Activated CD4-positive, alpha-beta memory T cell treated with anti-CD3 and anti-CD28 coated beads for 36 hours (primary cell): ENCODE measurements at places on chromosomes 5 and 9. TPM values are rescaled to one million over a fixed set of nuclear protein-coding genes. Genes with fewer than 3 reads are reported as not detected.

GRCh38 chr9:106590759-106591505, 272.0 kb upstream of the ZNF462 start:
- DNase-seq = no peak

GRCh38 chr5:140054086-140054689, 11.1 kb upstream of the NRG2 start:
- no peak for DNase-seq

DNA sequence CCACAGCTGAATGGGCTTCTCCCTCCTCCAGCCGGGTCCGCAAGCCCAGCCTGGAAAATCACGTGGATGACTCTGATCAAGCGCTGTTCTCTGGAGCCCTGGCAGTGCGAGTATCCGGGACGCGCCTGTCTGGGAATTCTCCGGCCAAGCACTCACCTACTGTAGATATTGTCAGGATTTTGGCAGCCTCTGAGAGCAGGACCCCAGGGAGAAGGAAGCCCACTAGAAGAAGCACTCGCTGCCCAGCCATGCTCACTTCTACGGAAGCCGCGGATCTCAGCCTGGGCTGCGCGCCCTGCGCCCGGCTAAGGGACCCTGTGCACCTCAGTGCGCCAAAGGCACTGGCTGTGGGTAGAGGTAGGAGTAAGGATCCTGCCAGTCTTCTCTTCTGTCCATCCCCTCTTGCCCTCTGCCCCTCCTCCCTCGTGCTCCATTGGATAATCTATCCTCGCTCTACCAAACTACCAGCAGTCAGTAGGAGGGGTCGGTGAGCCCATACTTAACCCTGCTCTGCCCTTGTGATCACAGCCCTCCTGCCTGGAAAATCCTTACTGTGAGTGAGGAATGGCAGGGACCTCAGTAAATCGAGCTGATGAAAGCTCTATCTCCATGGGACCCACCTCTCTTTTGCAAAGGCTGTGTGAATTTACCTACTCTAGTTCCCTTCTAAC, at the start of gene UGT3A2:
Gene UGT3A2, minus strand, starts transcription at position 343 of the 671 bp plus-strand sequence. Its CDS starts 93 bp downstream, at position 250.
- no peak for DNase-seq

DNA sequence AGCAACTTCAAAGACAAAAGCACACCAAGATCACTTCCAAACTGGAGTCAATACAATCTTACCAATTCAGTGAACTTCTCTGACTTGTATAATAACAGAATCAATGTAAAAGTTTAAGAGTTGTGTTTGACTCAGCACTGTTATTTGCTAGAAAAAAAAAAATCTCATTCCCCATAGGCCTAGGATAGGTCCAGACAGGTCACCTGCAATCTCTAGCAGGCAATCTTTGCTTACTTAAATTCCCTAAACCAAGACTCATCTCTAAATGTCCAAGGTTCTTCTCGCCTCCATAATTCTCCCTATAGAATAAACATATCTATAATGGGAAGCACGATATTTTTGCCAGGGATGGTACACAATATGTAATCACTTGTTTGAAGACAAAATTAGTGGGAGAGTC, 2.5 kb downstream of the FAM169A start:
- no peak for DNase-seq

- no peak for DNase-seq
Observed at GRCh38 chr9:21287280-21287679, 17.8 kb downstream of the IFNA5 start.

INSL4 gene
- not detected for total RNA-seq

GRCh38 chr5:162496100-162496808, 428.7 kb downstream of the GABRG2 start:
- DNase-seq = no peak

GRCh38 chr9:37936376-37936775, 32.4 kb upstream of the SLC25A51 start:
- DNase-seq = no peak

FAM13B gene
- 11.5 TPM for total RNA-seq

GRCh38 chr9:107119735-107120134, 163.3 kb upstream of the RAD23B start:
- no peak for DNase-seq

DNA sequence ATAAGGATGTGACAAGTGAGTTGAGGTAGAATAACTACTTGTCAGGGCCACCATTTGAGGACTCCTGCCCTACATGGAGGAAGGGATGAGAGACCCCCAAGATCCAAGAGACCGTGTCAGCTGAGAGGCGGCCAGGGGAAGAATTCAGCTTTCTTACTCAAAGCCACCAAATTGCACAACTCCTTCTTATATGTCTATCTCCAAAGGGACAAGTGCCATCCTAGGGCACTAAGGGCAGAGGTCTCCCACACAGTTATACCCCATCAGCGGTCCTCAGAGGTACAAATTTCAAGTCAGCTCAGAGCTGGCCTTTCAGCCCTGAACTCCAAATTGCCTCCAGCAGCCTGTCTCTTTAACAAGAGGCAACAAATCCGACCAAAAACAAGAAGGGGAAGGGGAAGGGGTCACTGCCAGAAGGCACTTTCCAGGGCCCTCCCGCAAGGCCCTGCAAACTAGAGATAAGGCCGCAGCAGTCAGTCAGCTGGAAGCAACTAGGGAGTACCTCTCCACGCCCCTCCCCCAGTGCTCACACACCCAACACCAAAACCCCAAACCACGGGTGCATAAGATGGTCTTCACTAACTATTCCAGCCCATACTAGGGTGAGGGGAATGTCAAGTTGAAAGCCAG, 6.1 kb upstream of the STOML2 start:
- DNase-seq = no peak

DNA sequence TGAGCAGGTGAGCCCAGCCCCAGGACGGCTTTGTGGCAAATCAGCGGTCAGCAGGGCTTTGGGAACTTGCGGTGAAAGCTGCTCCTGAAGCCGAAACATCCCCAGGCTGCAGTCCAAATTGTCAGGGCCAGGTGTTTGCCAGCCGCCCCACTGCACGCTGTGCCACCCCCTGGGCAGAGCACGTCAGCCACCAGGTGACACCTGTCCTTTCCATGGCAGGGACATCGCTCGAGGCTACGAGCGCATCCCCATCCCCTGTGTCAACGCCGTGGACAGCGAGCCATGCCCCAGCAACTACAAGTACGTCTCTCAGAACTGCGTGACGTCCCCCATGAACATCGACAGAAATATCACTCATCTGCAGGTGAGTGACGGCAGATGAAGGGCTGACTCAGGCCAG, 64.4 kb upstream of the CACNA1B start:
- no peak for DNase-seq

DNA sequence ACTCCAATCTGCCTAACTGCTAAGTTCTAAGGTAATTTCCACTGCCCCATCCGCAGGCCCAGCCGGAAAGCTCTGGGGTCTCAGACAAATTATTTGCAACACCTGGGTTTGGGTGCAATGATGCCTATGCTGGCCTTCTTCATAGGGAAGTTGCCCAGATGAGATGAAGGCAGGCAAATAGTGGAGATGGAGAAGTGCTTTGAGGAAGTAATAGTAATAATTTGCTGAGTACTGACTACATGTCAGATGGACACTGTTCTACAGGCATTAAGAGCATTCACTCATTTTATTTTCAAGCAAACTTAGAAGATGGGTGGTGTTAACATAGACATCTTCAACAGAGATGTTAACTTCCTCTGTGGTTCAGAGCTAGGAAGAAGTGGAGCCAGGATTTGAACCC, 3.8 kb downstream of the PCDH12 start:
- DNase-seq = no peak

- no peak for DNase-seq
Observed at GRCh38 chr5:43353668-43354067, 40.5 kb upstream of the HMGCS1 start.

GRCh38 chr5:135881244-135881643, 14.4 kb downstream of the IL9 start:
- no peak for DNase-seq

DNA sequence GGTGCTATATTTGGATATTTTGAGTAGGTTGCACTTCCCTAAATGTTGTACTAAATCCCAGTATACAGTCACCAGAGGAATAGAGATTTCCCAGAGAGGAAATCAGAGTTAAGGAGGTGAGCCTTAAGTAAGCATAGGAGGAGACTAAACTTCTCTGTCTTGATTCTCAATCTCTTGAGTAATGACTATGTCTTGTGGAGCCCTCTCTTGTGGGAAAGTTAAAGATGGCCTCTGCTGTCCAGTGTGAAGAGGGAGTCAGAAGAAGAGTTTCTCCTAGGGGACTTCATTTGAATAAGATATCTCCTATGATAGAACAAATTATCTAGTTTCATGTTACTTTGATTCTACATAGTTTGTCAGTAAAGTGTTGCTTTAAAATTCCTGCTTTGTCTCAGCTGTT, 502.5 kb downstream of the PDE4D start:
- DNase-seq = no peak

- no peak for DNase-seq
Observed at GRCh38 chr9:111149018-111149759, 110.9 kb upstream of the LPAR1 start.

DNA sequence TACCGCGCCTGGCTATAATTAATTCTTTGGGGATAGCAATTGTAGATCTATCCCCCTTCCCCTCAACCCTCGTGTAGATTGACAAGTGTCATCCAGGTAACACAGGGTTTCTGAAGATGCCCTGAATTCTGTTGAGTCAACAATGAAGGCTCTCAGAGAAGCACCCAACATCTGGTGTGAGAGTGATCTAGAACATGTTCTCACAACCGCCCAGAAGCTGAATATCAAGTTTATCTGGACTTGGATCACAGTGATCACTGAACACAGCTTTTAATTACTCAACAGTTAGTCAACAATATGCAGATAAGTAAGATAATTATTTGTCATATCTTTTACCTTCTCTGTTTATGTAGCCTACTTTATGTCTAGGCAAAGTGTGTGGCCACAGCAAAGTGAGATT, 204.2 kb upstream of the RGMB start:
- DNase-seq = no peak

DNA sequence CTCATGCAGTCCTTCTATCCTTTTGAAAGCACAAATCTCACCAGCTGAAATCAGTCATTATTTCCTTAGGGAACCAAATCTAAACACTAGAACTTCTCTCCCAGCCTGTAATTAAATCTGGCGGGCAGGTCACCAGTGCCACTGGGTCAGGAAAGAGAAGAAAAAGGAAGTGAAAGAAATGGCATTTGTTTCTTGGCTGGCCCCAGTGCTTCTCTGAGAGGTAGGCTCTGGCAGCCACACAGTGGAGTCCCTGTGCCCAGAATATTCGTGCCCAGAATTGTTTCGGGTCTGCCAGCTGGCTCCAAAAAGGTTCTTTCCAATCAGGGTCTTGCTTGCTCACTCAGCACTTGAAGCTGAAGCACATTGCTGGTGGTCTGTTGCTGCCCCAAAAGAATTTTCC, 133.9 kb upstream of the MTAP start:
- no peak for DNase-seq

DNA sequence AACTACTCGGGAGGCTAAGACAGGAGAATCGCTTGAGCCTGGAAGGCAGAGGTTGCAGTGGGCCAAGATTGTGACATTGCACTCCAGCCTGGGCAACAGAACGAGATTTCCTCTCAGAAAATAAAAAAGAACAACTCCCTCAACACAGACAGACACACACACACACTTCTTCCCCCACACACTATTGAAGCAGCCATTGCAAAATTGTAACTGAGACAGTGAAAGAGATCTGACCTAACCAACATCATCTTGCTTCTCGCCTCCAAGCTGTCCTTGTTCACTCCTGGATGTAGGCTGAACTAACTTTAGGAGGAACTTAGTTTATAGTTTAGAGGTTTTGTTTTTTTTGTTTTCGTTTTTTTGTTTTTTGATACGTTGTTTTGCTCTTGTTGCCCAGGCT, 13.0 kb upstream of the PLIN2 start:
- DNase-seq = no peak

EQTN gene
- total RNA-seq = not detected

- no peak for DNase-seq
Observed at GRCh38 chr5:68673106-68673822, 420.6 kb upstream of the SLC30A5 start.

DNA sequence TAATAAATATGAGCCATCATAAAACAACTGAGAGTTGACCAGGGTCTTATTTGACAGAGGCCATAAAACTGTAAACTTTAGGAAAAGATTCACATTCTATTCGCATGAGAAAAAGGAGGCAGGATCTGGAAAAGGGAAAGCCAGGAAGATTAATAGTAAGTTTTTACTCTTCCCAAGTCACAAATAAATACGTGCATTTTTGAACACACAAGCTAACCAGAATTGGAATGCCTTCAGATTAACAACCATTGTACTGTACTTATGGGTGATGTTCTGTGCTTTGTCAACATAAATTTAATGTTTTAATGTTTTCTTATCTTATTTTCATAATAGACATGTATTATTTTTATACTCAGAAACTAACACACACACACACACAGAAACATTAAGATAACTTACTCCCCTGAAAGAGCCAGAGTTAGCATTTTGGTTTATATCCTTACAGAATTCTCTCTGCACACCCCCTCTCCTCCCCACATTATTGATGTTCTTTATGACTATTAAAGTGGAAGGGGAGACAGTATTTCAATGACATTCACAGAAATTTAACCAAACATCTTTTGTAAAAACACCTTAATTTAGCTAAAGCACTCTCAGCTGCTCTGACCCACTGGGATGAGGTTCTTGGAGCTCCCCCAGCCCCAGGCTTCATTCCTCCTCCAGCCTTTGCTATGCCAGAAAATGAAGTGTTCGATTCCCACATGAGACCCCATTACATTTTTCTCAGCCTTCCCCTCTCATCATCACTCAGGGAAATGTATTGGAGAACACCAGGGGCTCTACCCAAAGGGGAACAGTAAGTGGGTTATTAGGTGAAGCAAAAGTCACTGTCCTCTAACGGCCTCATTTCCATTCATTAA, 155.5 kb downstream of the ESM1 start:
- no peak for DNase-seq

- no peak for DNase-seq
Observed at GRCh38 chr9:37010180-37010579, 23.9 kb downstream of the PAX5 start.

- DNase-seq = no peak
Observed at GRCh38 chr9:78213712-78214111, 22.2 kb upstream of the CEP78 start.

DNA sequence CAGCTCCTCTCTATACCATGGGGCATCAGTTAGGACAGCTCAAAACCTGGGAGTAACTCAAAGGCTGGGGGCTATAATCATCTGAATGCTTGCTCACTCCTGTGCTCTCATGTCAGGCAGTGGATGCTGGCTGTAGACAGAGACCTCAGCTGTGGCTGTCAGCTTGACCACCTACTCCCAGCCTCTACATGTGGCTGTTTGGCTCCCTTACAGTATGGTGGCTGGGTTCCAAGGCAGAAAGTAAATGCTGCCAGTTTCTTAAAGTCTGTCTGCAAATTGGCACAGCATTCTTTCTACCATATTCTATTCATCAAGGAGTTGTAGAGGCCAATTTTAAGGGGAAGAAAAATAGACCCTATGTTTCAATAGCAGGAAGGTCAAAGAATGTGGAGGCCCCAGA, 66.9 kb downstream of the TMC1 start:
- DNase-seq = no peak

- no peak for DNase-seq
Observed at GRCh38 chr5:147666419-147666818, 116.1 kb downstream of the JAKMIP2 start.

AQP3 gene
- total RNA-seq = 20.2 TPM
